ENCODE measurements at places on chromosomes 6 and 20.

GRCh38 chr20:48190757-48191156 lies 405.5 kb upstream of the SULF2 start:
- DNase-seq: no peak

GRCh38 chr6:92541448-92542060 lies 877.8 kb downstream of the EPHA7 start:
- DNase-seq: no peak

GRCh38 chr6:38714239-38715015 lies 684 bp upstream of the DNAH8 start:
- DNase-seq: no peak

- DNase-seq: no peak
These were observed 619.0 kb downstream of the DOK5 start for GRCh38 chr20:55094353-55094861.

DNA sequence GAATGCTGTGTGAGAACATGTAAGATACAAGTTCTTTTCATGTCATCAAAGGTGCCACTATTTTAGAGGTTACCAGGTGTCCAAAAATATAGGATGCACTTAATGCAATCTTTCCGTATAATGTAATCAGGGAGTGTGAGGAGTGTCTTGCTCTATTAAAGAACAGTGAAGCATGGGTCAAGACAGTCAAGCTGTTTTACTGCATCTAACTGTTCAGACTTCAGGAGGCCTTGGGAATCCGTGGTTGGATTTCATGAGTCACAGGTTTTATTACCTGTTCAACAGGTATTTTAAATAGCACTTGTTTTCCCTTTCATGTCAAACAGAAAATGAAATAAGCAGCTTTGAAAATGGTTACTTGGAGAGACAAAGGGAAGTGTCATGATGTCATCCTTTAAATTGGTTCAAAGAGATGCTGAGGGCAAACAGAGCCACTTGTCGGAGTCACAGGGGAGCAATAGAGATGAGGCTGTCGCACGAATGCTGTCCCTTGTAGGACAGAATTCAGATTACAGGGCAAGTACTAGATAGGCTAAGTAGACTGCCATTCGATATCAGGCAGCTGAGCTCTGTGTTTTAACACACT lies 621.5 kb downstream of the QKI start:
- DNase-seq: no peak

- no peak for DNase-seq
These were observed 326.6 kb downstream of the COL12A1 start for GRCh38 chr6:74879234-74879633.

DNA sequence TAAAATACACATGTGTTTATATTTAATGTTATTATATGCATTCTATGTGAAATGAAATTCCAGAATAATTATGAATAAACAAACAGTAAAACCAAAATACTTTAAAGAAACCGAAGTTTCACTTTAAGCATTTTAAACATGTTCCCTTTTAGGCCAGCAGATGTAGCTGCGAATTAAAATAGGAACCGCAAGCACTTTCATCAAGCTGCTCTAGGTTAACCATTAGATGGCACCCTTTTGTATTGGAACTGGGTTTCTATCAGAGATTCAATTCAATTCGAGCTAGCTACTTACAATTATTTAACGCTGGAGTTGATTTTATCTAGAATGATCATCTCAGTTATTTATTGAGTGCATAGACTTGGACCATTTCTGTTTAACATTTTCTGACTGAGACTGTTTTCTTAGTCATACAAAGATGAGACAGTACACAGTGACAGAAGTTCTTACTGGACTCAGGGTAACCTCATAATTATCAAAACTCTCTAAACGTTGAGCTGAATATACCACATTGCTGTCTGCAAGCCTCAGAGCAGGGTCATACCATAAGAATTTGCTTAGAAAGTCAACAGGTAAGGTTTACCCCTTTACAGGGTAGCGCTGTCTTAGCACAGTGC lies 8.5 kb downstream of the TMEM242 start:
- DNase-seq: no peak

DNA sequence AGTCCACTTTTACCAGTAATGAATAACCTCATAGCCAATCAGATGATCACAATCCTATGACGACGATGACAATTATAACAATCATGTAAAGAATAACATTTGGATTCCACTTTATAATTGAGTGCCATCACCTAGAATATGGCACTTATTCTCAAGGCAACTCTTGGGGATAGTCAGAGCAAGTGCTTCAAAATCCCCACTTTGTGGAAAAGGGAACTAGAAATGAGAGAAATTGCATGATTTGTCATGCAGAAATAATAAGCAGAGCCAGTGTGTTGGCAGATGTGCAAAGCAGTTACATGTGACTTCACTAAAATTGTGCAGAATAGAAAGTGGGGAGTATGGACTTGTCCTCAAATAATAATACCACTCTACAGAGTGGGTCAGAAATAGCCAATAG lies 41.3 kb downstream of the FRK start:
- DNase-seq: no peak

DNA sequence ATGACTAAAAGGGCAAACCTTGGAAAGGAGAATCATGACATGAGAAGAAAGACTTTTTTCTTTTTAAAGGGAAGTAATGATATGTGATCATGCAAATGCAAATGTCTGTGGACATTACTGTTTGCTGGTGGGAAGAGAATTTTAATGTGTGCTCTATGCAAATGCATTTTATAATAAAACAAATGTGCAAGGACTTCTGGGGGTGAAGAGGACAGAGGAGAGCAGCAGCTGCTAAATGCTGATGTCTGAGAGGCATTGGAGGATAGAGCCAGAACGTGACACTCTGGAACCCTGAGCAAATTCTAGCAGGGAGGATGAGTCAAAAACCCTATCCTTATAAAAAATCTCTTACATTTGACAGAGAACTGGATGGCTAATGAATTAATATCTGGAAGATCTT lies 69.1 kb upstream of the BEND3 start:
- DNase-seq: no peak

DNA sequence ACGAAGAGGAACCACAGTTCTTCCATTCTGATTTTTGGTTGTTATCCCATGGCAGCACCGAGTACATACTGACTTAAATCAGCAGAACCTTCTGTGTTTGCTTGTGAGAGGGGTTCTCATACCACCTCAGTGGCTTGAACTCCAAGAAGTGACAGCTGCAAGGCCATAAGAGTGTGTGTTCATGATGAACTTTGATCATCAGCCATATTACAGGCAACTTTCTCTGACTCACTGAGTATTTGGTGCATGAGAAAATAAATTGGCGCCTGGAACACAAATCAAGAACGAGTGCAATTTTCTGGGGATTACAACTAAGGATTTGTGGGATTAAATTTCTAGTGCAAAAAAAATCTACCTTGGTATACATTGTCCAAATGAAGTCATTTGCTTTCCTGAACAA lies 68.9 kb downstream of the CYP39A1 start:
- no peak for DNase-seq

DNA sequence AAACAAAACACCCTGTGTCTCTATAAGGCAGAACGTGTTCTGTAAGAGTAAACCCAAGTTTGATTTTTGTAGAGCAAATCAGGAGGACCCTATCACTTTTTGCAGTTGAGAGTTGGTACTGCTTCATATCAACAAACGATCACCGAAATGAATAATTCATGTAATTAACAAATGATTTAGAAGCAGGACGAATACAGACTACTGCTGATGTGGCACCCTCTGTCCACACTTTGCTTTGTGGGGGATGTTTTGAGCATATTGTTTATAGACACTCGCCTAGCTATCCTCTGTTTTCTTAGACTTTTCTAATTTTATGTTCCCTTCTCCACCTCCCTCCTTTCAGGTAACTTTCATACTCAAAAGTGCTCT lies 1.5 kb downstream of the CD2AP start:
- DNase-seq: no peak

GRCh38 chr6:88301888-88302768 lies 136.0 kb upstream of the CNR1 start:
- no peak for DNase-seq
